K562 (cell line): ENCODE measurements at places on chromosomes 12 and 14.

DNA sequence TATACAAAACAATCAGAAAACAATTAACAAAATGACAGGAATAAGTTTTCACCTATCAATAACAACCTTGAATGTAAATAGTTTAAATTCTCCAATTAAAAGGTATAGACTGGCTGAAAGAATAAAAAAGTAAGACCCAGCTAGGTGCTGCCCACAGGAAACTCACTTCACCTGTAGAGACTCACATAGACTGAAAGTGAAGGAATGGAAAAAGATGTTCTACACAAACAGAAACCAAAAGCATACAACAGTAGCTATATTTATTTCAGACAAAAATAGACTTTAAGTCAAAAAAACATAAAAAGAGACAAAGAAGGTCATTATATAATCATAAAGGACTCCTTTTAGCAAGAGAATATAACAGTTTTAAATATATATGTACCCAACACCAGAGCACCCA lies 152.4 kb upstream of the PWP1 start:
- DNase-seq: no peak

GRCh38 chr12:125189502-125189901 lies 124.3 kb downstream of the AACS start:
- no peak for DNase-seq

- DNase-seq: no peak
Observed at GRCh38 chr12:104699489-104700190, 242.9 kb downstream of the CHST11 start.

- DNase-seq: no peak
Observed at GRCh38 chr14:78259831-78260230, 89.7 kb downstream of the NRXN3 start.

DNA sequence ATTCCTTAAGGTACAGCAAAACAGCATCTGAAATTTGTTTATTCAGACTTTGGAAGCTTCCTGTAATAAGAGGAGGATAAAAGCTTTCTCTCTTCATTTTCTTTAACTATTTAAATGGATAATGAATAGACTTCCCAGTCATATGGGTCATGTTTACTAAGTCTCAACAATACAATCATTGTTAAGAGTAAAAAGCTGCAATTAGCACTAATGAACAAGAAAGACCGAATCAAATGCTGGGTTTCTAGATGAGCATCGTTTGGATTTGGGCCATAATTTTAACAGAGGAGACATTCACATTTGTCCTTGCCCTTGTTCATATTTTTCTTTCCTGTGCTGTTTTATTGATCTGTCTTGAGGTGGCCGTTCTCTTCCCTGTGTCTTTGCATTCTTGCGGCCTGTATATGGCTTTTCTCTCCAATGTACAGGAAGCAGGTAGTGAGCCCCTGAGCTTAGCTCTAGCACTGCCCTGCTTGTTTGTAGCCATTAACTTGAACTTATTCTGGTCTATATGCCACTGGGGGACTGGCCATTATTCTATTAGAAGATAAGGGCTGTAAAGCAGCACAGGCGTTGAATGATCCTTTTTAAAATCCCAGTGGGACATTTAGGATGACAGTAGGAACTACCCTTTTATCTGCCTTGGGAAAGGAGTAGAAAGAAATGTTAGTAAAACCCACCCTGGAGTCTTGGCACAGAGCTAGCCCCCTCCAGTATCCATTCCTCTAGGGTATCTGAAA lies 34.6 kb downstream of the ABHD12B start:
- no peak for DNase-seq

- DNase-seq: no peak
Observed at GRCh38 chr14:104913435-104913834, 11.2 kb upstream of the PLD4 start.

DNA sequence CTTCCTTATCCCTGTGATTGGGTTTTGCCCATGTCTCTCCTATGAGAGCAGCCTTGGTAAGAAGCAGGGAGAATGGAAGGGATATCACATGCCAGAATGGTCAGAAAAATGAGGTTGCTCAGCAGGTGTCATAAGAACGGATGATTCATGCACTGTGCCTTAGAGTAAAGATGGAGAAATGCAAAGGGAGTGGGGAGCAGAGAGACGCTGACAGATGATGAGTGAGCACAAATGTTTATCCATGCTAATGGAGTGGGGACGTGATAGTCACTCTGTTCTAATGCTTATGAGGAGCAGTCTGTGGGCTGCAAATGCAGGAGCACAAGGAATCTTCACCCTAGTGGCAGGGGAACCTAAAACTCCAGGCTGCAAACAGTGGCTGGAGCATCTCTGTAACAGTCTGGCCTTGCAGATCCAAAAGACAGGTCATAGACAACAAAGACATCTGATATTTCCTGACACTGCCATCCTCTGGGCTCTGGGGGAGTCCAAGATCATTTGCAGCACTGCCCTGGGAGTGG lies 243.2 kb downstream of the CACNA1C start:
- DNase-seq: no peak

- no peak for DNase-seq
Observed at GRCh38 chr12:56922031-56922430, 12.2 kb downstream of the SDR9C7 start.

DNA sequence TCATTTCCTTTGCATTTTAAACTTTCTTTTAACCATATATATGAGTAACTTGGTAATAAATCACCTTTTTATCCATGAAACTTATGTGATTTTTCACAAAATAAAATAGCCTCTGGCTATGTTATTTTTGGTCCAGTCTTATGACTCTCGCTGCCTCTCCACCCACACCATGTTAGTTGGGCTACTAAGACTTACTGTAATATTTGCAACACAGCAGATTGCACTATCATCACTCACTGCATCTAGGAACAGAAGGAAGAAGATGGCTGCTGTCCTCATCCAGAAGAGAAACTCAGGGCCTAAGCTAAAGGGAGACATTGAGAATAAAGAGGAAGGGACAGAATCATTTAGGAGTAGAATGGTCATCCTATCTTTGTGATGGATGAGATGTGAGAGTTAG lies 12.6 kb upstream of the B4GALNT3 start:
- no peak for DNase-seq

- DNase-seq: no peak
Observed at GRCh38 chr12:9124383-9125031, 8.8 kb upstream of the A2M start.

DNA sequence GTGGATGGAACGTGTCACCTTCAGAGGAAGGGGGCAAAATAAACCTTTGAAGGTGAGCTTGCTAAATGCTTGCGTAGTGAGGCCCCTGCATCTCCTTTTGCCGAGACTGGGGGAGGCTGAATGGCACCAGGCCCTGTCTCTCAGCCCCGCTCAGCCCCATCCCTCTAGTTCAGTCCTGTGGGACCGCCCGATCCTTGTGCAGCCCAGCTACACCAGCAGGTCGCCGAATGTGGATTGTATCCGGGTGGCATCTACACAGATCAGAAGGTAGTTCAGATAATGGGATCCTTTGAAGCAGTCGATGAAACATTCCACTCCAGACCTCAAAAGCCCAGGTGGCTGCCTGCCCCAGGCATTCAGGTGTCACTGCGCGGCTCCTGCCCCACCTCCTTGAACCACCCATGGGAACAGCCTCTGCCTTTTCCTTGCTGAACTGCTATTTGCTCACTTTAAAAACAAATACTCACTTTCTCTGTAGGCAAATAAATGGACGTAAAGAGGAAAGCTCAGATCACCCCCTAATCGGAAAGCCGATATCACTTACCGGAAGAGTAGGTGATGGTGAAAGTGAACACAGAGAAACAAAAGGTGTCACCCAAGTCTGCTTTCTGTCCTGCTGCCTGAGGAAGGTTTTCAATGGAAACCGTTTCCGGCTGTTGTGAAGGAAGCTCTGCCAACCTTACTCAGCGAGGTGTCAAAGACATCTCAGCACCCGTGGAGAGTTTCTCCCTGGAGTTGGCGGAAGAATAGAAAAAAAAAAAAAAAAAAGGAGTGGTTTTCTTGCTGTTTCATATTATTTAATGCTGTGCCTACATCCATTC lies 100.3 kb upstream of the NCOR2 start:
- DNase-seq: no peak

GRCh38 chr12:108816652-108817335 lies 40.6 kb downstream of the SSH1 start:
- DNase-seq: no peak

- DNase-seq: no peak
Observed at GRCh38 chr14:97180304-97181200, 383.4 kb downstream of the VRK1 start.

GRCh38 chr12:44246482-44247105 lies 410.7 kb downstream of the TMEM117 start:
- DNase-seq: no peak

DNA sequence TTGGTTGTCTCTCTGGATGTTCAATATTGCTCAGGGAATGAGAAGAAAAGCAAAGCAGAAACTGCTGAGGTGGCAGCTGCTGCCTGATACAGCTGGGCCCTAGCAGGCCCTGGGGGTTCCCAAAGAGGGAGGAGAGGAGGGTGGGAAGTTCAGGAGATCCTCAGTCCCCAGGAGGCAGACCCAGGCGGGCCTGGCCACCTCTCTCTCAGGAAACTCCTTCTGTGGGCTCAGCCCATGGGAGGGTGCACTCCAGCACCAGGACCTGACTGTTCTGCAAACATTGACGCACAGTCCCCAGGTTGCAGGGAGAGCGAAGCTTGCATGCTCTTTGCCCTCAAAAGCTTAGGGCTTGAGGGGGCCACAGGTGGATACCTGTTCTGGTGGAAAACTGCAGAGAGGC lies 29.6 kb downstream of the IRF2BPL start:
- no peak for DNase-seq

GRCh38 chr14:35383569-35384454 lies 20.7 kb downstream of the NFKBIA start:
- DNase-seq: no peak

DNA sequence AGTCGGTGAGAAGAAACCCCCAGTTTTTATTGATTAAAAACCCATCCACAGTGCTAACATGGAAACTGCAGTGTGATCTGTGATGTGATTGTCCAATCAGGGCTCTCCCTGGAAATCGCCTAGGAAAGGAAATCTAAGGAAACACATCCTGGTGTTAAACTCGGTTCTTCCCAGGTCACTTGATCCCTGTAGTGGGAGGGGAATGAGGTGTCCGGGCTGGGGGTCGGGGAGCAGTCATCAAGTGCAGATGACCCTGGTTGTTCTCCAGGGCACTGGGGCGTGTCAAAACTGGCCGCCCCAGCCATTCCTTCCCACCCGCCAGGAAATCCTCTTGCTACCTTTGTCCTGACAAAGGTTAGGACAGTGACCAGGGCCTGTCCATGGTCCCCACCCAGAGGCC lies 20.8 kb downstream of the RAB35 start:
- DNase-seq: no peak

GRCh38 chr12:118059341-118060191 lies 1.4 kb downstream of the WSB2 start:
- no peak for DNase-seq

- DNase-seq: no peak
Observed at GRCh38 chr12:16027002-16027401, 115.9 kb downstream of the DERA start.

DNA sequence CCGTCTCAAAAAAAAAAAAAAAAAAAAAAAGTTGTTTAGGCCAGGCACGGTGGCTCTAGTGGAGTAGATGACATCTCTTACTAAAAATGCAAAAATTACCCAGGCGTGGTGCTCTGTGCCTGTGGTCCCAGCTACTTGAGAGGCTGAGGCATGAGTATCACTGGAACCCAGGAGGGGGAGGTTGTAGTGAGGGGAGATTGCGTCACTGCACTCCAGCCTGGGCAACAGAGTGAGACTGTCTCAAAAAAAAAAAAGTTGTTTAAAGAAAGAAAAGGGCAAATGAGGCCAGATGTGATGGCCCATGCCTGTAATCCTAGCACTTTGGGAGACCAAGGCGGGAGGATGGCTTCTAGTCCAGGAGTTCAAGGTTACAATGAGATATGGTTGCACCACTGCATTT lies 36.6 kb upstream of the SPPL3 start:
- no peak for DNase-seq

DNA sequence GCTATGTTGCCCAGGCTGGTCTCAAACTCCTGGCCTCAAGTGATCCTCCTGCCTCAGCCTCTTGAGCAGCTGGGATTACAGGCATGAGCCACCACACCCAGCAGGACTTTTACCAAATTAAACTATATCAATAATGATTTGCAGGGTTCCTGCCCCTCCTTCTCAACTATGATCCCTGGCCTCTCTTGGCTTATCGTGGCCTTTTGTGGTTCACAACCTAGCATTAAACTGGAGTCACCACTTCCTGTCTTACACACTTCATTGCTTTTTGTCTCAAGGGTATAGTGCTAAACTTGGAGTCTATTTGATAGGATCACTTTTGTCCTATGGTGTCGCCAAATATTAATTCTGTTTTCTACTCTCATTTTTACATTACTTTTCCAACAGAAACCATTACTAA lies 64.5 kb downstream of the SEC23A start:
- no peak for DNase-seq

- DNase-seq: no peak
Observed at GRCh38 chr12:81492131-81492720, 266.9 kb downstream of the PPFIA2 start.

GRCh38 chr12:80692114-80692513 lies 15.3 kb upstream of the MYF6 start:
- no peak for DNase-seq

GRCh38 chr12:4308334-4308950 lies 12.6 kb upstream of the TIGAR start:
- no peak for DNase-seq

DNA sequence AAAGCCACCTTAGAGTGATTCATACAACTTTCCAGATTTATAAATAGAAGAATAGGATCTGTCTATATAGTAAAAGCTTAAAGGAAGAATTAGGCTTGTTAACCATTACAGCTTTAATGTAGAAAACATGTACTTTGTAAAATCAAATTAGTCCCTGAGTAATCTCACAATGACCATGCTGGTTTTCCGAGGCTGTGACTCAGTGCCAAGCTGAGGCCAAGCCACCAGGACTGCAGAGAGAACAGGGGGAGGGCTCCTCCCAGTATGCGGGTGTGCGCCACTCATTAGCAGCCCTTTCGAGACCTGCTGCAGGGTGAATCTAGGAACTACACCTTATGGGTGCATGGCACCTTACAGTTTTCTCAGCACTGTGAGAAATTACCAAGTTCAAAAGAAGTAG lies 167.0 kb downstream of the EFCAB11 start:
- no peak for DNase-seq

- no peak for DNase-seq
Observed at GRCh38 chr12:65923228-65923627, 98.9 kb downstream of the HMGA2 start.

DNA sequence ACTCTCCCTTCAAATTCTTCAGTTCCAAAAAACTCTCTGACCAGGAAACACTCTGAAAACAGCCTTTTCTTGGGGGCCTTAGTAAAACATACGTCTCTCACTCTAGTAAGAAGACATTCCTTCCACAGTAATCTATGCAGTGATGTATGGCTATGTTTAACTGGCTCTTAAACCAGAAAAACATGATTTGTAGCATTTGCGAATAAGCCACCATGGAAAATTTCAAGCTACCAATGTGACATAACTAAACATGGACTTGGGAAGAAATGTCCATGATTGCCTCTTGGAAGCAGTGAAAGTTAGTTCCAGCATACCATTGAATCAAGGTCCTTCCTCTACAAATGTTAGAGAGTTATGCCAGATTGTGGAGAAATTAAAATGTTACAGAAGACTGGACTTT lies 121.5 kb upstream of the ATF7IP start:
- DNase-seq: no peak

- no peak for DNase-seq
Observed at GRCh38 chr14:26839481-26839880, 241.6 kb upstream of the NOVA1 start.

- no peak for DNase-seq
Observed at GRCh38 chr14:91870001-91870400, 2.7 kb upstream of the TC2N start.
